Urothelium cell line (cell line): ENCODE measurements at places on chromosomes 4 and X.

GRCh38 chr4:142408003-142408441 is 438.1 kb downstream of the INPP4B start:
- no peak for DNase-seq

DNA sequence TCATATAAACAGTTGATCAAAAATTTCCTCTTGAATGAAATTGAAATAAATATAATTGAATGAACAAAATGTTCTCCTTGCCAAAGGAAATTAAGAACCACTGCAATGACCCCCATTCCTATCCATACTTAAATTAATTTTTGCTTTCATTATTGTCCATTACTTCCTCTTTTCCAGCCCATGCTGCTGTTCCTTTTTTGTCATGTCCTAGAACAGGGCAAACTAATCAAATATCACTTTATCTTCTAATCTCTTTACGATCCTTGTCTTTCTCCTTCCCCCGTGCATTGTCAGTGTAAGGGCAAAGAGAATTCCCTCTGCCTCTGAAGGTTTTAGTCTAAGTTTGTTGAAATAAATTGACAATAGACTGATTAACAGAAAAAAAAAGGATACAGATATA is 203.0 kb downstream of the CENPC start:
- DNase-seq: no peak

DNA sequence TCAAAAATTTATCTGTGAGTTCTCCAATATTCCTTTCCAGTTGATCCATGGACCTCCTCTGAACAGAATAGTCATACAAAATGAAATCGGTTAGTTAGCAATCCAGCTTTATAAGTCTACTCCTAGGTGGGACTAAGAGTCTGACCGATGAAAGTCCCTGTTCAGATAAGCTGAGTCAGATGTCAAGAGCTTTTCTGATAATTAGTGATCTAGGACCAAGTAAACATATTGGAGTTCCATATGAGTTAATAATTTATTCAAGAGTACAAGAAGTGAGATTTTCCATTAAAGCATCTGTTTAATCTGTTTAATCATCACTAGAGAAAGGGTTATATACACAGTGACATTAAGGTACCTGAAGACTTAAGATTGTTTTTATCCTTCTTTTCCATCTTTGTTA is 74.7 kb downstream of the UGT8 start:
- DNase-seq: no peak

GRCh38 chrX:133726211-133726630 is 259.2 kb downstream of the GPC3 start:
- peak; percentile 30 for DNase-seq

GRCh38 chr4:6194458-6195195 is 5.7 kb downstream of the JAKMIP1 start:
- DNase-seq: no peak
